KG1 (cell line): ENCODE measurements at places on chromosomes 2 and 18.
A peak's percentile ranks its signal among the peaks of the same experiment; 100 is the strongest.

DNA sequence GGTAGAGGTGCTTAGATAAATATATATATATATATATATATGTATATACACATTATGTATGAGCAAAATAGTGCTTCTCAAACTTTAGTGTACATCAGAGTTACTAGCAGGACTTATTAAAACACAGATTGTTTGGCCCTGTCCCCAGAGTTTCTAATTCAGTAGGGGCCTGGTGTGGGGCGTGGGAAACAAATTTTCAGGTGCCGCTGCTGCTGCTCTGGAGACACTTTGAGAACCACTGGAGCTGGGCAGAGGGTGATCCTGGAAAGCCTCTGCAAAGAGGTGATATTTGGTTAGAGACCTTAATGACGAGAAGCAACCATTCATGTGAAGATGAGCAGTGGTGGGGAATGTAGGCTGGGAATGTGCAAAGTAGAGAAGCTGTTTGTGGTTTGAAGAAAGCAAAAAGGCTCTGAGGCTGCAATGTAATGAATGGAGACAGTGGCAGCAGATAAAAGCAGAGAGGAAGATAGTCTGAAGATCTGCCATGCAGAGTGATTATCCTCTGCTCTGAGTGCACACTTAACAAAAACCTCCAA, 142.9 kb downstream of the PLCL1 start:
- no peak for DNase-seq

DNA sequence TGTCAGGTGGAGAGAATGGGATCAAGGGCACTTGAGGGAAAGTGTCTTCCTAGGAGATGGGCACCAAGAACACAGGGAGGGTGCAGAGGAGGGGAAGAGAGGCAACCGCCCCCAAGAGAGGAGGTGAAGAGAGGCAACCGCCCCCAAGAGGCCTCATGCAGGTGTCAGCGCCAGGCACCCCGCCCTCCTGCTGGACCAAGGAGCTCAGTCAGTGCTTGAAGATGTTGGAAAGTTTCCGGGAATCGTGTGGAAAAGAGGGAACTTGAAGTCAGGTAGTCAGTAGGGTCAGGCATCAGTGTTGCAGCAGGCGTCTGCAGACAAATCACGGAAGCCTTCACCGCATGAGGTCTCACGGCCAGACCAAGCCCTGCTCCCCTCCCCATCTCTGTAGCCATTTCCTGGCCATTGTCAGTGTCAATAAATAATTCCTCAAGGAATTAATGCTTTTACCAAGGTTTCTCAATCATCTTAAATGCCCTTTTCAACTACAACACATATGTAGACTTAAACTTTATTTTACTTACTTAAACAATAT, 353.1 kb downstream of the EIPR1 start:
- no peak for DNase-seq

GRCh38 chr2:122218596-122218995, 463.1 kb downstream of the TSN start:
- no peak for DNase-seq

DNA sequence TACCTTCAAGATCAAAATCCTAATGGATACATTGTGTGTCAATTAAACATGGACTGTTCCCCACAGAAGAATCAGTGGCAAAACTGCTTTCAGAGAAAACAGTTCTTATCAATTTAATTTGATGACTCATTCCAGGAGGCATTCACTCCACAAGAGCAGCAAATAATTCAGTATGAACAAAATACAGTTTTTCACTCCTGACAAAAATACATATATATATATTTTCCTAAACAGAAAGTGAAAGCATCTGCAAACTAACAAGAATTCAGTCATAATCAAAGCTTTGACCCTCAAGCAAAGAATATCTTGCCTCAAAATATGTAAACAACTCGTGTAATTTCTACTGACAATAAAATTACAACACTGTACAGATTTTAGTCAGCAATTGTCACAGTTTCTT, 685.1 kb upstream of the SLC8A1 start:
- DNase-seq = no peak

DNA sequence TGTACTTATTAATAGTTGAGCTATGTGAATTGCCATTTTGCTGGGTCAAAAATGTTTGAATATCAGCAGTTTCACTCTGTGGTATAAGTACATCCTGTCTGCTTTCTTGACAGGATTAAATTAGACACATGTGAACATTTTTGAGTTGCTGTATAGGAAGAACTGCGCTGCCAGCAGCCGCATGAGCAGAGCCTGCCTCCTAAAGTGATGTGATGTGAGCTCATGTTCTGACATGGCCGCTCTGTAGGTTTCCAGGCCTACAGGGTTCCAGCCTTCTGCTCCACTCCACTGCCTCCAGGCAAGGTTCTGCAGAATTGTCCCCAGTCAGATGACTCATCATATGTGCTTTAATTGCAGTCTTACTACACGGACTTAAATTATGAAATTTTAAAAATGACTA, 119.7 kb upstream of the NFATC1 start:
- DNase-seq = no peak

GRCh38 chr2:156657809-156658208, 221.6 kb downstream of the GPD2 start:
- no peak for DNase-seq

GRCh38 chr2:61109291-61109690, 43.6 kb downstream of the SANBR start:
- DNase-seq = no peak

DNA sequence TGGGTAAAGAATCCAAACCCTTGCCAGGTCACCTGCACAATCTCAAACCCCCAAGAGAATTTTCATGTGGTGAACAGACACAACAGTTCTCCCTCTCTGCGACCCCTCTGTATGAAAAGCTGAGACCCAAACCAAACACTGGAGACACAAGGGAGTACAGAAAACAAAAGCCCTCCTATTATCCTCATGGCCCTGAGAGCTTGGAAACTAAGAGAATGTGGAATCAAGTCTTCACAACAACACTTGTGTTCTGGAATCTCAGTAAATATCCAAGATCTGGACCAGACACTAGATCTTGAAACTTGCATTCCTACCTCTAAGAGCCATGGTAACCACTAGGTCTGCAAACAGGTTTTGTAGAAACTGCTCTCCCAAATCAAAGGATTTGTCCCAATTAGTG, 50.1 kb upstream of the CCDC150 start:
- DNase-seq = no peak

DNA sequence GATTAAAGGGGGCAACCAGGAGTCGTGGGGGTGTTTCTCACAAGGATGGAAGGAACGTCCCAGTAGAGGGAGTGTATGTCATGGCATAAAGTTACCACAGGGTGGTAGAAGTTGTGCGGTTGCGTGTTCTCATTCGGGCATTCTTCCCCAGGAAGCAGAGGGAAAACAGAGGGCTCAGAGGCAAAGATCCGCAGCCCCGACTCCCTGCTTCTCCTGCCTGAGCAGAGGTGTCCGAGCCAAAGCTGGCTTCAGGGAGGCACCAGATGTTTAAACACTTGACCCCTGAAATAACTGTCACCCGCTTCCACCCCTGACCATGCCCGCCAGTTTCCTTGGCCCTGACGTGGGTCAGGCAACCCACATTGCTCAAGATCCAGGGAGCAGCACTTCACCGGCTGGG, 83.7 kb downstream of the EN1 start:
- DNase-seq = no peak

DNA sequence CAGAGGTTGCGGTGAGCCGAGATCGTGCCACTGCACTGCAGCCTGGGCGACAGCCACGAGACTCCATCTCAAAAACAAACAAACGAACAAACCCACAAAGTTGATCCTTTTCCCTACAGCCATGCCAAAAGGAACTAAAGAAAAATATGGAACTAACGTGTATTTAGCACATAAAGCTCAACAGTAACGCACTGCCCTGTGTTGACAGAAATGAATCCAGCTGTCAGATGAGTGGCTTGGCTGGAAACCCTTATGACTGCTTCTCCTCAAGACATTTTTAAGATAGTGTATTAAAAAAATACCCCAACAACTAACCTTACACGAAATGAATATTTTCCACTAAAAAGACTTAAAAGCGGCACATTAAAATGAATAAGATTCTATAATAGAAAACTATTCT, 62.9 kb upstream of the TUBA3E start:
- no peak for DNase-seq

DNA sequence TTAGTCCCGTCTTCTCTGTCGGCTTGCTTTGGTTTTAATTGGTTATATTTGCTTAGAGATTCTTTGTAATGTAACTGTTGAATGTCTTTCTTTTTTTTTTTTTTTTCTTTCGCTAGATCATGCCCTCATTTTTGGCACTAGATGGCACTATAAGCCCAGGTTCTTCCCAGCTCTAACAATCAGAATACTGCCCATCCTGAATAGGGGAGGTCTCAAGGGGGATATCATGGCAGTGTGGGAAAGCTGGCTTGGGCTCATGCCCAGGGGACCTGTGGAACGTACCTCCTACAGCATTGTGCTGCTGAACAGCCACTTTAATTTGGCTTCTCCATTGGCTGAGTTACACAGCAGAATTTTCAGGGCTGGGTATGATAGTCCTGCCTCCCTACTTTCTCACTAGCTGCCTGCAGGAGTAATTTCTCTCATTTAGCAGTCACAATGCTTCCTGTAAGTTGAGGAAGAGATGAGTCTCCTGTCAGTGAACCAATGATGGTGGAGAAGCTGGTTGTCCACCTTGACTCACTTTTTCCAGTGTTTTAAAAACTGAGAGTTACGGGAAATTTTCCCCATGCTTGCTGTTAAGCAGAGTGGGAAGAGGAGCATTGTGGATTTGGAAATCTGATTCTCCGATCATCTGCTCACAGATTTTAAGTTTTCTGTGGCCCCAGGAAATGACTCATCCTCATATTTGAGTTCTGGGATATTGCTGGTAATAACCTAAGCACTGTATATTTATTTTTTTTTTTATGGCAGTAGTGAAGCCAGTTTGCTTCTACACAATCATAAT, 47.2 kb downstream of the RAD51AP2 start:
- no peak for DNase-seq

GRCh38 chr2:240638512-240639160, 13.4 kb downstream of the GPR35 start:
- DNase-seq = no peak

GRCh38 chr2:145021962-145022665, 502.2 kb upstream of the ZEB2 start:
- DNase-seq = no peak

GRCh38 chr2:107008843-107009242, 122.9 kb upstream of the ST6GAL2 start:
- no peak for DNase-seq

GRCh38 chr2:102487761-102488462, 14.9 kb downstream of the SLC9A4 start:
- no peak for DNase-seq

- peak; percentile 9 for DNase-seq
Measured at GRCh38 chr2:133780099-133780996, 212.1 kb upstream of the NCKAP5 start.

GRCh38 chr18:60987963-60988362, 345.3 kb upstream of the CDH20 start:
- no peak for DNase-seq

DNA sequence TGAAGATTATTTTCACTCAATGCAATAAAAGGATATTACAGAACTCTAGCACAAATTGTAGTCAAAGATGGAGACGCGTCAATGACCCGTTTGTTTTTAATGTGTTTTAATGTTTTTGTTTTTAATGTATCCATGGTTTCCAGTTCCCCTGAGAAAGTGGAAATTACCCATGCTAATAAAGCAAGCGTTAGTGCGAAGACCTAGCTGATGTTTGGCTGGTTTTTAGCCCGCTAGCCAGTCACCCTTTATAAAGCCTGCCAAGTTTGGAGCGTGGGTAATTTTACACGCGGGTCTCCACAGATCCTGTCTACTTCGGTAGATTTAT, 430 bp upstream of the CHMP1B start:
- DNase-seq = no peak

GRCh38 chr2:102356381-102356712, 751 bp downstream of the IL18R1 start:
- no peak for DNase-seq

DNA sequence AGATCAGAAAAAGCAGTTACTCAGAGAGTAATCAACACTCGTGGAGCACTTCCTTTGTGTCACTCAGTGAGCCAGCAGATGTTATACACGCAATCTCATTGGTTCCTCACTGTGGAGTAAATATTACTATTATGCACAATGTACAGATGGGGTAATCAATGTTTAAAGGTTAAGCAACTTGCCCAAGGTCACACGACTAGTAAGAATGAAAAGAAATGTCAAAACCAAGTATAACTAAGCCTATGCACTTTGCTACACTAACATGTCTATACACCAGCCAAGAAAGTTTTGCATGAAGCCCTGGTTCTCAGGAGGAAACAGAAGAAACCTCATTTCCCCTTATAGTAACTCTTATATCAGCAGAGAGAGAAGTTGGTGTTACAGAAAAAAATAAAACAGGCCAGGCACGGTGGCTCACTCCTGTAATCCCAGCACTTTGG, 5.4 kb downstream of the METTL21A start:
- DNase-seq = peak; percentile 51

DNA sequence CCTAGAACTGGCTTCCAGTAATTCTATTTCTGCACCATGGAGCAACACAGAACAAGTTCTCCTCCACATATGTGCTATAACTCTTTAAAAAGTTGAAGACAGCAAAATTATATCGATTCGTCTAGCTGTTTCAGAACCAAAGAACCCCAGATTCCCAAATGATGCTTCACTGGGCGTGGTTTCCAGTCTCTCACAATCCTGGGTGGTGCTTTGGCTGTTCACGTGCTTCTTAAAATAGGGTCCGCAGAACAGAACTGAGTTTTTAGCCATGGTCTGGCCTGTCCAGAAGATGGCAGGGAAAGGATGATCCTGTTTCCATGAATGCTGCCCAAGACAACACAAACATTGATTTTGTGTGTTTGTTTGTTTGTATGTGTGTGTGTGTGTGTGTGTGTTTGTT, 37.6 kb upstream of the PARD3B start:
- no peak for DNase-seq

- DNase-seq = no peak
Measured at GRCh38 chr18:10927286-10927992, 221.9 kb downstream of the PIEZO2 start.

GRCh38 chr2:236264256-236264655, at the start of gene ASB18:
TSS of gene ASB18 (minus strand) at chr2:236264406. CDS start at chr2:236264345, 61 bp downstream.
- DNase-seq = no peak

DNA sequence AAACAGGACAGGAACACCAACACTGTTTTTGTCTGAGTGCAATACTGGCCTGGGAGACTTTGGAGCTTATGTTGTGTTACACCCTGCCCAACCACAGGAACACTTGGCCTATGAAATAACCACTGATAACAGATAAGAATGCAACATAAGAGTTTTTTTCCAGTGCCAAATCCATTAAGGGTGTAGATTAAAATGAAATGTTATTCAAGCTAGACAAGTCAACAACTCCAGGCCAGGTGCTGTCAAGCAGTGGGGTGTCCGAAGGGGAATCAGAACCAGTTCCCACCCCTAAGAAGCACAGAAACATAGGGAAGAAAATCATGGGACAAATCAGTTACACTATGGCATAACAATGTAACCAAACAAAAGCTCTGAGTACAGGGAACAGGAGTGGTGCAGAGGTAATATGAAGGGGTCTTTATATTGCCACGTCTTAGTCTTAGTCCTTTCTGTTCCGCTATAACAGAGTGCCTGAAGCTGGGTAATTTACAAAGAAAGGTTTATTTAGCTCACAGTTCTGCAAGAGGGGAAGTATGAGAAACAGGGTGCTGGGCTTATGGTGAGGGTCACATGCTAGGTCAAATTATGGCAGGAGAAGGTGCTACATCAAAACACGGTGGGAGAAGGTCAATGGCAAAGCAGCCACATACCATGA, 3.8 kb downstream of the AFG3L2 start:
- DNase-seq = no peak

- no peak for DNase-seq
Measured at GRCh38 chr2:161578998-161579397, 45.2 kb upstream of the SLC4A10 start.
